Stimulated activated CD8-positive, alpha-beta memory T cell treated with anti-CD3 and anti-CD28 coated beads, Interleukin-15, amount 100 ng/mL, for 24 hours (primary cell): ENCODE measurements at places on chromosomes 2 and 18.

- DNase-seq = no peak
These were observed at the start of gene HOXD8 for GRCh38 chr2:176128982-176129796. TSS of gene HOXD8 (plus strand) at chr2:176129705. CDS start at chr2:176130367, 662 bp downstream.

- no peak for DNase-seq
These were observed 11.8 kb downstream of the CD8A start for GRCh38 chr2:86778957-86779356.

- DNase-seq = no peak
These were observed 94.8 kb upstream of the HNRNPA3 start for GRCh38 chr2:177117755-177118154.

GRCh38 chr18:24068945-24069693 lies 54.6 kb downstream of the TTC39C start:
- no peak for DNase-seq

DNA sequence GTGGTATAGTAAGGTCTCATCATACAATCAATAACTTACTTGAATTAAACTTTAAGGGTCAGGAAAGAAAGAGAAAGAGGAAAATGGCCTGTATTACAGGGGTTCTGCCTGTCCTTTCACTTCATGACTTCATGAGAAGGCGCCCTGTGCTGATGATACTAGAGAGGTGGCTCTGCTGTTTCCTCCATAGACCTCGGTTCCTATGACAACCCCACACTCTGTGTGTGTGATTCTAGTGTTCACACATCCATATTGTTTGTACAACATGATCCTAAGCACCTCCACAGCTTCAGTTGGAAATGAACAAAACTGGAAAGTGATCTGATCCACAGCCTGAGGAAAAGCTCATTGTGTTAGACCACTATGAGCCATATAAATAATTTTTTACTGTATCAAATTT lies 7.0 kb upstream of the REEP1 start:
- DNase-seq = no peak

GRCh38 chr2:44335806-44336538 lies 25.3 kb downstream of the PREPL start:
- no peak for DNase-seq

GRCh38 chr2:12212841-12213597 lies 466.6 kb downstream of the LPIN1 start:
- DNase-seq = no peak

DNA sequence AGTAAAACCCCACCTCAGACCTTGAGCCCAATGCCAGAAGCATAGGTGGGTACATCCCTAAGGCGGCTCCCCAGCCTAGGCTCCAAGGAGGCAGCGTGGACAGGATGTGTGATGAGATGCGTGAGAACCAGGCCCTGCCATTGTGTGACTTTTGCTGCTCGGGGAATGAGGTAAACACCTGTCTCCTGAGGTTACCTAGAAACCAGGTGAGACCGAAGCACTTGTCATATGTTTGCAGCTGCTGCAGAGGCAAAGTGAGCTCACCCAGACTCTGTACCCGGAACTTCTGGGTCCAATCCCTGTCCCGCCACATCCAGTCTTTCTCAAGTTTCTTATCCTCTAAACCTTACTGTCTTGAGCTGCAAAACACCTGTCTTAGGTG lies 3.4 kb downstream of the FBLN7 start:
- no peak for DNase-seq

GRCh38 chr2:26571316-26571715 lies 69.8 kb downstream of the CIB4 start:
- DNase-seq = no peak

- no peak for DNase-seq
These were observed 167.3 kb downstream of the DOK6 start for GRCh38 chr18:69567813-69568488.

- no peak for DNase-seq
These were observed 62.9 kb downstream of the EFR3B start for GRCh38 chr2:25104736-25105135.

GRCh38 chr2:225637259-225637658 lies 237.7 kb downstream of the NYAP2 start:
- no peak for DNase-seq

- DNase-seq = peak; percentile 38
These were observed 1.0 kb downstream of the PPP3R1 start for GRCh38 chr2:68251187-68251854.

DNA sequence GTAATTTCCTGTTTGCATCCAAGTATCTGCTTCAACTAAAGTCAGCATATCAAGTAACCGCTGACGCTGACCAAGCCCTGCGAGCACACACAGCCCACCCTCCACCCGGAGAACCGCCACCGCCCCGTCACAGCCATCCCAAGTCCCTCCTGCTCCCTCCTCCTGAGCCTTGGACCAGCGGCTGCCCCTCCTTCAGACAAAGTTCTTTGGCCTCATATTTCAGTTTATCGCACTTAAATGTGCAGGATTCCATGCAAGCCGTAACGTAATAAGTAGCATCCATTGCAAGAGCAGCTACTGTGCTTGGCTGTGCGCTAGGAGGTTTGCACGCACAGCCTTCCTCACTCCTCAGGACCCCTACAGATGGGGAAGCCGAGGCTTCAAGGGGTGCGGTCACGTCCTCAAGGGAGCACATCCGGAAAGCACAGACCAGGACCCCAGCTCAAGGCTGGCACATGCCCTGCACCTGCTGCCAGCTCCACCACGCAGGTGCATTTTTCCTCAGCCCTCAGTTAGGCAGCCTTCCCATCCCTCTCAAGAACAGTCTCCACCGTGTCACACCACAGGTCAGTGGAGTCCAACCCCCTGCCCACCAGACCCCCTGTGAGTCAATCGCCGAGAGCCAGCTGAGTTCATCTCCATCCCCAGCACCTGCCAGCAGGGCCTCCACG lies 17.1 kb downstream of the PXDN start:
- no peak for DNase-seq

DNA sequence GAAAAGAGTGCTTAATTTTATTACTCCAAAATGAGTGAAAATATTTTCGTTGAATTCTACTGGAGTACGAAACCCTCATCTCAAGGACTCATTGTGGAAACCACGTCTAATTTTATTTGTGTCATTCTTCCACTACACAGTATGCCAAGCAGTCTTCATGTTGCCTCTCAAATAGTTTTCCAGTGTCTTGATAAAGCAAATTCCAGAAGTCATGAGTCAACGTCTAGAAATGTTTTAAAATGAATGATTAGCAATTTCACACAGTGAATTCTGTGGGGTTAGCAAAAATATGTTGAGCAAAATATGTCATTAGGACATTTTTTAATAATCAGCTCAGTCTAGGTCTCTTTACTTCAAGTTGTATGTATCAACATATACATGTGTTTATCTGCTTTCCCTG lies 865.5 kb downstream of the DSC3 start:
- no peak for DNase-seq

DNA sequence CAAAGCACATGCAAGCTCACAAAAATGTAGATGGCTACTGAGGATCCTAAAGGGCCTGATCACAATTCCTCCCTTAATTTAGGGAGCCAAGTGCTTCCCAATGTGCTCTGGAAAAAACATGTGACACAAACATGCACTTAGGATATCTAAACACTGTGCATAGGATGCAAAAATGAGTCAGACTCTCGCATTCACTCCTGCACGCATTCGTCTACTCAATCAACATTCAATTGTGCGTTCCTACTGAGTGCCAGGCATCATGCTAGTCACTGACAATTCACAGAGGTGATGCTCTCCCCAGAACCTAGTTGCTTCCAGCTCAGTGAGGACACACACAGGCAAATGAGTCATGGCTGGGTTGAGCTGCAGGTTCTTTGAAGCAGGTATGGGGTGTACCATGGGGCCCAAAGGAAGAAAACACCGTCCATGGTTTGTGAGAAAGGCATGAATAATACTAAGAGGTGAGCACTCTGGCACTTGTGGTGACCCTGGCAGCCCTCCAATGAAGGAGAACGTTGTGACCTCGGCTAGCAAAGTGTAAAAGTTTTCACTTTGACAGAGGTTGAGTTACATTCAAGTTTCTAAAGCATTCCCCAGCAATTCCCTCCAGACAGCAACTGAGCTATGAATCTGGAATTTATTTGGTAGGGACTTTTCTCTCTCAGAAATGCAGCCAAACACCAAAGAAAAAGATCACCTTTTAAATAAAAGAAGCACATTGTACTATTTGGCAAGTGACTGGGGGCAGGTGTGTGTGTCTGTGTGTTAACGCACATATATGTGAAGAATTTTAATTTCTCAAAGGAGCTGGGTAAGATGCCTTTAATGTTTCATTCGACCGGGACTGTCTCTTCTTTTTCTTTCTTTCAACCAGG lies 173.3 kb downstream of the ALPK2 start:
- DNase-seq = no peak

DNA sequence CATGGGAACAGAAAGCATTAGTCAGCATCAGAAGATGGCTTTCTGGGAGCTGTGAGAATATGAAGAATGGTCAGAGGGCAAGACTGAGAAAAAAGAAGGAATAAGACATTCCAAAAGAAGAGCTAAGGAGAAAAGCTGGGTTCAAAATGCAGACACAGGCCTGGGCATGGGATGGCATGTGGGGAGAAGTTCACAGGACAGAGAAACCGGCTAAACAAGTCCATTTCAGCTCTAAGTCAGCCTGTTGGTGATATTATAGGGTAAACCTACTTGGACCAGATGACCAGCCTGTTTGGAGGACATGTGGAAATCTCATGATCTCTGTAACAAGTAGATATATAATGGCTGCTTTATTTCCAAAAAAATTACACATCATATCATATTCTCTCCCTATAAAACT lies 91.7 kb upstream of the MEIS1 start:
- no peak for DNase-seq

GRCh38 chr2:205845446-205845845 lies 163.1 kb downstream of the NRP2 start:
- no peak for DNase-seq

DNA sequence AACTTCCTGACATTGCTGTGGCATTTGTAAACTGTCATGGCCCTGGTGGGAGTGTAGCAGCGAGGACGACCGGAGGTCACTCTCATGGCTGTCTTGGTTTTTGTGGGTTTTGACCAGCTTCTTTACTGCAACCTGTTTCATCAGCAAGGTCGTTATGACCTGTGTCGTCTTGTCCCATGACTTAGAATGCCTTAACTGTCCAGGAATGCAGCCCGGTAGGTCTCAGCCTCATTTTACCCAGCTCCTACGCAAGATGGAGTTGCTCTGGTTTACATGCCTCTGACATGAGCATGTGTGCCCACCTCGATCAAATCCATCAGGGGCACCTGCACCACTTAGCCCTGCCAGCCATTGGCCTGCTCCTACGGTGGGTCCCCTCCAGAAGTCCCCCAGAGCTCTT lies 32.9 kb upstream of the SLC66A3 start:
- DNase-seq = no peak

DNA sequence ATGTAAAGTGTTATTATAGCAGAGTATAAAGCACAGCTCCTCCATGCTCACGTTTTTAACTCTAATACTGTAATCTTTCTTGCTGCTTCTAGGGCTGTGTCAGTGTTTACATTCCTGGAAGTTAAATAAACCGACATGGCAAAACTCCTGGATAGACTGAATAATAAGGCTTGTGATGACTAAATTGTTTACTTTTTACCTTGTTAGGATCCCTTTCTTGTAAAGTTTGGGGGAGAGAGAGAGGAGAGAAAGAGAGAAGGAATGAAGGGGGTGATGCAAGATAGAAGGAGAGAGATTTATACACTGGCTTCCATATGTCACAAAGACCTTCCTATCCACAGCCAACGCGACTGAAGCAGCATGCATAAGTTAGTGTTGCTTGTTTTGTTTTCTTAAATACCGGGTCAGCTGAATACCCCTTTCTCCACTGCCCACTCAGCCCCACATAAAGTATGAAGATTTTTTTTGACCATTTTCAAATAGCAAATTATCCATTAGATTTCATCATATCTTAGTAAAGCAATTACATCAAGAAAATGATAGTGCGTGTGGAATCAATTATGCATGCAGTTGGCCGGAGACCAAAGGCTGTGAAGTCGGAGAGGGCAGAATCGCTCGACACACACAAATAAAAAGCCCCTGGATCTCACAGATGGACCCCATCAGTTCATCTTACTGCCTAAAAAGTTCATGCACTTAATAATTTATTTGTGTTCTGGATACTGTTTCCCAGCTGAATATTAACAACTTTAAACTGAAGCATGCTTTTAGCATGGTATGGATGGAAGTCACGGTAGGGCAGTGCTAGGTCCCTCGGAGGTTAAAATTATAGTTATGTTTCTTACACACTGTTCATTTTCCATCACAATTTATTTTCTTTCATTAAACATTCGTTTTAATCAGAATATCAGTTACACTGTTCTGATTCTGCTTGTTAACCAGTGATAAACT lies 20.1 kb downstream of the BCL11A start:
- no peak for DNase-seq

DNA sequence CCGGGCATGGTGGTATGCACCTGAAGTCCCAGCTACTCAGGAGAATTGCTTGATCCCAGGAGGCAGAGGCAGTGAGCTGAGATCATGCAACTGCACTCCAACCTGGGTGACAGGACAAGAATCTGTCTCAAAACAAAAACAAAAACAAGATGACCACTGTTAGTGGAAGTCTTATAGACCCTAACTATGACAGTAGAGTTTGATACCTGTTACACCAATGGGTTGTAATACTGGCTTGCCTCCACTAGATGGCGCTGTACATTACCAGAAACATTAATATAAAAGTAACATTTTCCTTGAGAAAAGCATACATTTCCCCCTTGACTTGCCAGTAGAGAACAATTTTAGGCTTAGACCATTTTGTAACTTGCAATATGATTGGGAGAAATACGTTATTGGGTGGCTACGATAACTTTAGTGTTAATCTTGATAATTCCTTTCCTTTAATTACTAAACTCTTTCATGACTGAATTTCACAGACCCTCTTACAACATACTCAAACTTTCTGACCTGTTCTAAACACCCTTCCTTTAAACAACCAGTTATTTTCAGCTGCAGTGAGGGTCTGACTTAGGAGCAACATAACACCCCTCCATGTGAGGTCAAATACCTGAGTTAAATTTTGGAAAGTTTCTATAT lies 19.5 kb downstream of the SLC25A52 start:
- no peak for DNase-seq

DNA sequence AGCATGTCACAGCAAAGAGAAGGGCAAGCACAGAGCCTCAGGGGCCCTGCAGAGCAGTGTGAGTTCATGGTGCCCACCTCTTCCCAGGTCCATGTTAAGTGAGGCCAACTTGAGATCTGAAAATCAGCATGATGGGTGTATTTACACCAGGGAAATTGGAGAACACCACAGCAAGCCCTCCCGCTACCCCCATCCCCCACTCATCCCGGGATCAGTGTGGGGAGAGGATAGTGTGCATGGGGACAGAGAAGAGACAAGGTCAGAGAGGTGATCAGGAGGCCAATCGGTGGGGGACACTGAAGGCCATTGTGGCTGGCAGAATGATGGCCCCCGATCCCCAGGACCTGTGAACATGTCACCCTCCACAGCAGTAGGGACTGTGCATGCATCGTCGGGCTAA lies 54.7 kb downstream of the PTGR3 start:
- no peak for DNase-seq

GRCh38 chr2:168450171-168450570 lies 5.9 kb upstream of the CERS6 start:
- no peak for DNase-seq

GRCh38 chr18:59621027-59621426 lies 76.2 kb downstream of the CCBE1 start:
- no peak for DNase-seq

DNA sequence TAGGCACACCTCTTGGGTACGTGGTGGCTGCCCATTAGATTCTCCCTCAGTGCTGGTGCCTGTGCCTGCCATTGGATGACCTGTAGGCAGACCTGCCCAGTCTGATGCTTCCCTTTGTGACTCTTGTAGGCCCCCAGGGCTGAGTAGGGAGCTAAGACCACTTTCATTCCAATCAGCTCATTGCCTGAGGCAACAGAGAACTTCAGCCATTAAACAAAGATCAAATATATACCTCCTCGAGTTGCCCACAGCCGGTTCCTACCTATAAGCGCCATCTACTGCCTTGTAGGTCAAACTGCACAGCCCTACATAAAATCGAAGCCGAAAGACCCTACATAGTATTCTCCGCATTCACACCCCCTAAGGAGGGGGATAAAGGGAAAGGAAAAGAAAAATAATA lies 184.6 kb downstream of the ETAA1 start:
- DNase-seq = no peak
